Fibroblast of gingiva (primary cell): ENCODE measurements at places on chromosomes 1 and 21.
A peak's percentile ranks its signal among the peaks of the same experiment; 100 is the strongest.

DNA sequence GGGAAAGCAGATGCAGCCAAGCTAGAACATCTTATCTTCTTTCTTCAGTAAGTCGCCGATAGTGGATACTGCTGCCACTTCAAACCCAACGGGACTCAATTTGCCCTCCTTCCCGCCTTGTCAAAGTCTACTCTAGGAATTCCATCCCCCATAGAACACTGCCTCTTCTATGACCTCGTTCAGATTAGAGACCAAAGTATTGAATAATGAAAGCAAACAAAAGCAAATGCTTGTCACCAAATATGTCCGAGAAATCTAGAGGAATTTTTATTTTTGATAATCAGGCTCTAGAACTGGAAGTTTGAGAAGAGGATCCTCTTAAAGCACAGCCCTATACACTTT is 853 bp upstream of the RRAGC start:
- DNase-seq: no peak

GRCh38 chr1:176765608-176766007 is 302.6 kb downstream of the PAPPA2 start:
- no peak for DNase-seq

- peak; percentile 71 for DNase-seq
Observed at GRCh38 chr1:78038071-78038470, 7.7 kb upstream of the GIPC2 start.

DNA sequence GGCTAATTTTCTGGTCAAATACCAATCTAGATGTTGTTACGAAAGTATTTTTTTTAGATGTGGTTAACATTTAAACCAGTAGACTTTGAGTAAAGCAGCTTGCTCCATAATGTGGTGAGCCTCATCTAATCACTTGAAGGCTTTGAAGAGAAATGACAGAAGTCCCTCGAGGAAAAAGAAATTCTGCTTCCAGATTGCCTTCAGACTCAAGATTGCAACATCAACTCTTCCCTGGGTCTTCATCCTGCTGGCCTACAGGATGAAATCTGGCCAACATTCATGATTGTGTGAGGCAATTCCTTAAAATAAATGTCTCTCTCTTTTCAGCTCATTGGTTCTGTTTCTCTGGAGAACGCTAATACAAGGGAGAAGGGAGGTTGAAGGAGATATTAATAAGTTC is 32.5 kb upstream of the SSX2IP start:
- peak; percentile 94 for DNase-seq

GRCh38 chr21:46540087-46540710 is 64.7 kb downstream of the S100B start:
- DNase-seq: no peak

DNA sequence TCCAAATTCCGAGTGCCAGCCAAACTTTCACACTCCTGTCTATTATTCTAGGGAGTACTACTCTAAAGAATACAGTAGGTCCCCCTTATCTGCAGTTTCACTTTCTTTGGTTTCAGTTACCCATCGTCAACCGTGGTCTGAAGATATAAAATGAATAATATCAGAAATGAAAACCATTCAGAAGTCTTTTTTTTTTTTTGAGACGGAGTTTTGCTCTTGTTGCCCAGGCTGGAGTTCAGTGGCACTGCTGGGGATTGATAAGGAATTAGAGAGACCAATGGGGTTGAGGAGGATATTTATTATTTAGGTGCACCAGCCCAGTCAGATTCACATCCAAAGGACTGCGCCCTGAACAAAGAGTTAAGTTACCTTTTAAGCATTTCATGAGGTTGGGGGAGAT is 52.9 kb upstream of the SRSF10 start:
- DNase-seq: no peak

GRCh38 chr1:107900090-107900945 is 64.7 kb downstream of the VAV3 start:
- no peak for DNase-seq

DNA sequence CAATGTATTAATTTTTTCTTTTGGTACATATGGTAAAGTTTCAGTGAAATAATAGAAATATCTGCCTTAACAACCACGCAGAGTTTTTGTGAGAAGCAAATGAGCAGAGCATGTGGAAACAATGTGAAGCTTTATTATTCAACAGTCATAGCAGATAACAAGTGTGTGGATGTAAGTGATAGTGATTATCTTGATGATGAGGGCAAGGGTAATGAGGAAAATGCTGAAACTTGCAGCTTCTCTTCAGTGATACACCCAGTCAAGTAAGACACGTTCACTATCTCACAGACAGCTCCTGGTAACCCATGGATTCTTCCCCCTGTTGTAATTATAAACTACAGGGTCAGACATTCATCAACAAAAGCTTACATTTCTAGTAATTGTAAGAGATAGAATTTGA is 14.6 kb upstream of the OR2L5 start:
- no peak for DNase-seq

GRCh38 chr1:27972141-27972540 is 12.4 kb downstream of the XKR8 start:
- DNase-seq: no peak
